ENCODE measurements at places on chromosomes 4 and X.

- no peak for DNase-seq
These were observed 378.0 kb downstream of the AFF2 start for GRCh38 chrX:148878371-148878770.

DNA sequence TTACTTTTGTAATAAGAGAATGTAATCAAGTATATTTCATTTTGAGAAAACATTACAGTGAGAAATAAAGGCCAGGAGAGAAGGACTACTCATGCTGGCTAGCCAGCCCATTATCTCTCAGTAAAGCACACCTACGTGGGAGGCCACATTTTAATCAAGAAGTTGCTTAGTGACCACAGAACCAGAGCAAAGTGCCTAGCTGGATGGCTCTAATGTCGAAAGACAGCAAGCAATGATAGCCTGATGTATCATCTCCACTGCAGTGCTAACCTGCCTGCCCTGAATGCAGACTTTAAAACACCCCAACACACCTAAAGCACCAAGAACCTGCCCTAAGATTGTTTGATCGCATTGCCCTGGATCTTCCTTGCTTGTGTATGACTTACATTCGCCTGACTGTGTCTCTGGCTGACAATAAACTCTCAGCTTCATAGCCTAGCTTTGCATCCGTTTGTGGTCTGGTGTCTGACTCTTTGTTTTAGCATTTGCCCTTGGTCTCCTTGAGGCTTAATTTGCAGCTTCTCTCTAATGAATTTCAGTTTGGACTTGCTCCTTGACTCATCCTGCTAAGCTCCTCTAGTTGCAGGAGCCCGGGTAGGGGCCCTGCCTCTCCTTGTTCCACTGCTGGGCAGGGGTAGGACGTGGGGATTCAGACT is 31.4 kb upstream of the SOWAHD start:
- no peak for DNase-seq

GRCh38 chrX:150982235-150982787 is 824 bp upstream of the HMGB3 start:
- DNase-seq: no peak

DNA sequence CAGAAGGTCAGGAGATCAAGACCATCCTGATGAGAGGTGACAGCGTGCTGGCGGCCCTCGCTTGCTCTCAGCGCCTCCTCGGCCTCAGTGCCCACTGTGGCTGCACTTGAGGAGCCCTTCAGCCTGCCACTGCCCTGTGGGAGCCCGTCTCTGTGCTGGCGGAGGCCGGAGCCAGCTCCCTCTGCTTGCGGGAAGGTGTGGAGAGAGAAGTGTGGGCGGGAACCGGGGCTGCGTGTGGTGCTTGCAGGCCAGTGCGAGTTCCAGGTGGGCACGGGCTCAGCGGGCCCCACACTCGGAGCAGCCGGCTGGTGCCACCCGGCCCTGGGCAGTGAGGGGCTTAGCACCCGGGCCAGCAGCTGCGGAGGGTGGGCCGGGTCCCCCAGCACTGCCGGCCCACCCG is 286.9 kb downstream of the RAPGEF2 start:
- no peak for DNase-seq

DNA sequence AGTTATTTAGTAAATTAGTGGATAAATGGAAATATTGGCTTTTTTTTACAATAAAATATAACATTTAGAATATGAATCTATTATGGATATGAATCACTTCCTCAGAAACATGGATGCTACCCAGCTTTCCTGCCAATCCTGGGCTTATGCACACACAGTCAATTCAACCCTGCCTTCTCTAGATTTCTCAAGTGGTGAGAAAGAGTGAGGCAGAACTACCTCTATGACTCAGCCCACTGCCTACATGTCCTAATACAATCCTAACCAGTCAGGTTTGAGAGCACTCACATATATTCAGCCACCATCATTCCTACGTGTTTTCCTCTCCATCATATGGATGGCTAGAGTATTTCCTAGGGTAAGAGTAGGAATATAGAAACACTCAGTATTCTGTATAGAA is 91.1 kb upstream of the ANKRD50 start:
- DNase-seq: no peak

- no peak for DNase-seq
These were observed 84.2 kb downstream of the DKK2 start for GRCh38 chr4:106951891-106952290.

DNA sequence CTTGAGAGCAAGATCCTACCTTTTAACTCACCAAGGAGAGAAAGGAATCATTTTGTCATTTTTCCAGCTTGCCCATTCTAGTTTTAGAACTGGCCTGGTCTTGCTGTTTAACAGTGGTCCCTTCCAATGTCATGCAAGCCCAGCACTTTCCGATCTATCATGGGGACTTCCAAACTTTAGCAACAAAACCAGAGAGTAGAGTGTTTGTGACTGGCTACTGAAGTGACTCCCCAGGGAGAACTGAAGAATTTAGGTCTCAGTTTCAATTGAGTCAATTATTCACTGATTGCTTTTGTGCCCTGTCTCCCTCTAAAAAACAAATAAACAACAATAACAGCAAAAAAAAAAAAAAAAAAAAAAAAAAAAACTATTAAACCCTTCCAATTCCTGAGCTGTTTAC is 108.3 kb downstream of the LHFPL1 start:
- no peak for DNase-seq

DNA sequence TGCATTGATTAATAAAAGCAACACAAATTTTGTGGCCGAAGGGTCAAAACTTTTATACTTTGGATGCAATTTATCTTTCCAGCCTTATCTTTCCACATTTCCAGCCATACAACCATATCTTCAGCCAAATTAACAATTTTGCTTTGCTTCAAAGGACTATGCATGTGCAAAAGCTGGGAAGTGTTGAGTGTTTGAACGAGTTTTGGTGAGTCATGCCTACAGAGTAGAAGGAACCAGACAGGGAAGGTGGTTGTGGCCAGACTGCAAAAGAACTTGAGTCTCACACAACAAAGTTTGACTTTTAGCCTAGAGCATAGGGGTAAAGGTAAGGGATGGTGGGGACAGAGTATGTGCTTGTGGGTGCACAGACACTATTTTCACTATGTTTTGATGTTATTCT is 53.0 kb upstream of the GABRA2 start:
- DNase-seq: no peak

- no peak for DNase-seq
These were observed 197.6 kb downstream of the ANTXR2 start for GRCh38 chr4:79875344-79875899.

- no peak for DNase-seq
These were observed 169.5 kb downstream of the GLRA2 start for GRCh38 chrX:14698790-14699189.

DNA sequence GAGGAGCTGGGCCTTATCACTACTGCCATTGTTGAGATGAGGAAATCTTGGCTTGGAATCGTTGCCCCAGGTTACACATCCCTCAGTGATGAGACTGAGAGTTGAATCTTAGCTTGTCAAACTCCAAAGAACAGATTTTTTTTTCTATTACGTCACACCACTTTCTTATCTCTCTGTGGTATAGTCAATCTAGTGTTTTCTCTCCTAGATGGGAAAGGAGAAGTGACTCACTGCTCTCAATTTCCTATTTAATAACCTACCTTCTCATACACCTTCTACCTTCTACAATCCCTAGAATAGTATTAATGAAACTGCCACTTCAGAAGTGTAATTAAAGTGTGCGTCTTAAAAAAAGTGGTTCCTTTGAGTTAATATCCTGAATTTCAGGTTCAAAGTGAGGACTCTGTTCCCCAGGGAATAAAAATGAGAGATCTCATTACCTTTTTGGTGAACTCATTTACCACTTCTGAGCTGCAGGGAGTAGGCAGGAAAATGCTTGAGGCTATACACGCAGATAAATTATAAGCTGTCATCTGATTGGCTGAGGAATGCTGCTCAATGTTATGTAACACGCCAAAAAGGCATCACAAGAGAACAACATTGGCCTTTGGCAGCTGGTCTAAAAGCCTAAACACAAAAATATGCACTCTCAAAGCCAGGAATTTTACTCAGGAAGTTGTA is 59.3 kb downstream of the MAD2L1 start:
- DNase-seq: no peak
